ENCODE measurements at places on chromosomes 7 and 10. TPM values are rescaled to one million over a fixed set of nuclear protein-coding genes. Genes with fewer than 3 reads are reported as not detected.
A peak's percentile ranks its signal among the peaks of the same experiment; 100 is the strongest.

GRCh38 chr7:105452085-105452484 lies 63.4 kb upstream of the SRPK2 start:
- H3K4me1 ChIP-seq, result no peaks in the 10 kb centered on the region
- no peak overlapping the region for H3K4me3 ChIP-seq
- H3K27ac ChIP-seq, result no peak overlapping the region
- H3K27me3 ChIP-seq, result no peaks in the 10 kb centered on the region
- no peak for DNase-seq

GRCh38 chr7:135188298-135188984 lies 17.9 kb upstream of the CYREN start:
- DNase-seq, result no peak
- H3K27ac ChIP-seq, result no peak overlapping the region
- no peaks in the 10 kb centered on the region for H3K4me1 ChIP-seq
- no peaks in the 10 kb centered on the region for H3K27me3 ChIP-seq
- no peak overlapping the region for H3K4me3 ChIP-seq
- peaks cover 43% of the 10 kb centered on the region for H3K36me3 ChIP-seq

DNA sequence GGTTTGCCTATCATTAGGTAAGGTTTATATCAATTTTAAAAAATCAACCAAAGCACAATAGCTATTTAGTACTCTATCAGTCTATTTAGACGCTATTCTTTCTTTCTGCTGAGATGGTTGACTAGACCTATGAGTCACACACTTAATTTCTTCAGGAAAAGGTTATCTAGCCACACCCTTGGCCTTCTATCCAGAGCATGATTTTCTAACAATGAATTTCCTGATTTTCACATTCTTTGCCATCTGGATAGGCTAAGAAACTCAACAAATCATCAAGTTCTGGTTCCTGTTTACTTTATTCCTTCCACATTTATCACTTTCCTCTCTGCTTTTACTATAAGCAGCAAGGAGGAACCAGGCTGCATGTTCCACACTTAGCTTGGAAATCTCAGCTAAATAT lies 8.1 kb downstream of the PRPS1L1 start:
- H3K27ac ChIP-seq, result no peak overlapping the region
- no peaks in the 10 kb centered on the region for H3K36me3 ChIP-seq

DNA sequence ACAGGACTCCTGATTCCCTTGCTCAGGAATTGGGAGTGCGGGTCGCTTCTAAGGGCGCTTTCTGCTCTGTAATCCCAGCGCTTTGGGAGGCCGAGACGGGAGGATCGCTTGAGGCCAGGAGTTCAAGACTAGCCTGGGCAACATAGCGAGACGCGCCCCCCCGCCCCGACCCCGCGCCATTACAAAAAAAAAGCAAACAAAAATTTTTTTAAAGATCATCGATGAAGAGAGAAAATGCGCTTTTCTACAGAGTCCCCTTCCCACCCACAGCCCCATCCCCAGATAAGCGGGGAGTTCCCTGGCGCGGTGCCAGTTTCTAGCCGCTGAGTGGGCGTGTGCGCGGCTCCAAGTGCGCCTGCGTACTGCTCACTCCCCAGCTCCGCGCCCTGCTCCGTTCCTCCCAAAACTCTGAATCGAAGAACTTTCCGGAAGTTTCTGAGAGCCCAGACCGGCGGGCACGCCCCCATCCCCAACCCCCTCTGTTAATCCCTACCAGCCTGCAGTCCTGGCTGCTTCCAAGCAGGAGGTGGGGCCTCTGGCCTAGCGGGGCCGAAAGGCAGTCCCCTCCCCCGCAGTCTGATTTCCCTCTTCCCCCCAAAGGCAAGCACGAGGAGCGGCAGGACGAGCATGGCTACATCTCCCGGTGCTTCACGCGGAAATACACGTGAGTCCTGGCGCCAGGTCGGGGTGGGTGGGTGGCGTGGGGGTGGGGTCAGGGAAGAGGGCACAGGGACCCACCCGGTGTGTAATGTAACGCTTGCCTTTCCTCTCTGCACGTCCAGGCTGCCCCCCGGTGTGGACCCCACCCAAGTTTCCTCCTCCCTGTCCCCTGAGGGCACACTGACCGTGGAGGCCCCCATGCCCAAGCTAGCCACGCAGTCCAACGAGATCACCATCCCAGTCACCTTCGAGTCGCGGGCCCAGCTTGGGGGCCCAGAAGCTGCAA lies 1.0 kb downstream of the HSPB1 start:
- H3K4me3 ChIP-seq, result peak overlapping the region; percentile 99
- peaks cover 48% of the 10 kb centered on the region for H3K4me1 ChIP-seq
- peak; percentile 89 for DNase-seq
- peaks cover 11% of the 10 kb centered on the region for H3K36me3 ChIP-seq

DNA sequence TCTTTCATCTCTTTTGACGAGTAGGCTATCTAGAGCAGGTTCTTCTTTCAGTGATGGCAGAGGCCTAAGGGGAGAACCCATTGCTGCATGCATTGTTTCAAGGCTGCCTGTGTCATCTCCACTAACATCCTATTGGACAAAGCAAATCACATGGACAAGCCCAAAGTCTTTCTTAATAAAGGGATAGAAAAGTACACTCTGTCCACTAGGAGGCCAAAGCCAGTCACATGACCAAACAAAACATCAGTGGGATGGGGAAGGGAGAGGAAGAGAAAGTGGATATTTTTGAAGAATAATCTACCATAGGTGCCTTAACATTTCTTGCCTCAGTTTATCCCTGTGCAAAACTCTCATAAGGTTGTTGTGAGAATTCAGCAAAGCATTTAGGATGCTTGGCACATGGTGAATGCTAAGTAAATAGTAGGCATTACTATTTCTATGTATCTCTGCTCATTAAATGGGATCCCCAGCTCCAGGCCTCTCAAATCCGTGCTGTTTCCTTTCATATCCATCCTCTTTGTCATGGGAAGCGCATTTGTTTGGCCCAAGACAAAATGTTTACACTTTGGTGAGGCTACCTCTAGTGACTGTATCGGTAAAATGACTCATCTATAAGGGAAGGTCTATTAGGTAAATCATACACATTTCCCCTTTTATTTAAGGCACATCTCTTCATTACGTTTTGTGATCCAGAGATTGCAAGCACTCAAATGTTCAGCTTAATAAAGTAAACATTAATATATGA lies 16.7 kb upstream of the CADPS2 start:
- no peak for DNase-seq
- H3K36me3 ChIP-seq, result no peaks in the 10 kb centered on the region

DNA sequence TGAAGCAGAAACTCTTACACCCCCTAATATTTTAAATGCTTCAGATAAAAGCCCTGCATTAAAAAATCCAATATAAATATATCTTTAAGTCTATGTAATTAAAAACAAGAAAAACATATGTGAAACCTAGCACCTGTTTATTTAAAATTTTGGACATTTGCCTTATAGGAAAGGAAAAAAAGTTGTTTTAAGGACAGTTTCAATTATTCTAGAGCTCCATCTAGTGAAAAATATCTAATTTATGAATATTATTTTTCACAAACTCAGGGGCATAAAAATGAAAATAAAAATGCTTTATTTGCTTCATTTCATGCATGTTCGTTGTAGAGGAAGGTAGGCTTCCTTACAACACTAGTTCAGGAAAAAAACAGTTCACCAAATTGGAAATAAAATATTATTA lies 26.1 kb downstream of the ENKUR start:
- H3K27me3 ChIP-seq, result no peaks in the 10 kb centered on the region
- no peak overlapping the region for H3K4me3 ChIP-seq
- H3K27ac ChIP-seq, result no peak overlapping the region
- H3K36me3 ChIP-seq, result no peaks in the 10 kb centered on the region

- no peaks in the 10 kb centered on the region for H3K27me3 ChIP-seq
- no peaks in the 10 kb centered on the region for H3K4me1 ChIP-seq
- no peak overlapping the region for H3K27ac ChIP-seq
- H3K4me3 ChIP-seq, result no peak overlapping the region
These were observed 52.6 kb downstream of the FGFBP3 start for GRCh38 chr10:91856637-91857036.

DNA sequence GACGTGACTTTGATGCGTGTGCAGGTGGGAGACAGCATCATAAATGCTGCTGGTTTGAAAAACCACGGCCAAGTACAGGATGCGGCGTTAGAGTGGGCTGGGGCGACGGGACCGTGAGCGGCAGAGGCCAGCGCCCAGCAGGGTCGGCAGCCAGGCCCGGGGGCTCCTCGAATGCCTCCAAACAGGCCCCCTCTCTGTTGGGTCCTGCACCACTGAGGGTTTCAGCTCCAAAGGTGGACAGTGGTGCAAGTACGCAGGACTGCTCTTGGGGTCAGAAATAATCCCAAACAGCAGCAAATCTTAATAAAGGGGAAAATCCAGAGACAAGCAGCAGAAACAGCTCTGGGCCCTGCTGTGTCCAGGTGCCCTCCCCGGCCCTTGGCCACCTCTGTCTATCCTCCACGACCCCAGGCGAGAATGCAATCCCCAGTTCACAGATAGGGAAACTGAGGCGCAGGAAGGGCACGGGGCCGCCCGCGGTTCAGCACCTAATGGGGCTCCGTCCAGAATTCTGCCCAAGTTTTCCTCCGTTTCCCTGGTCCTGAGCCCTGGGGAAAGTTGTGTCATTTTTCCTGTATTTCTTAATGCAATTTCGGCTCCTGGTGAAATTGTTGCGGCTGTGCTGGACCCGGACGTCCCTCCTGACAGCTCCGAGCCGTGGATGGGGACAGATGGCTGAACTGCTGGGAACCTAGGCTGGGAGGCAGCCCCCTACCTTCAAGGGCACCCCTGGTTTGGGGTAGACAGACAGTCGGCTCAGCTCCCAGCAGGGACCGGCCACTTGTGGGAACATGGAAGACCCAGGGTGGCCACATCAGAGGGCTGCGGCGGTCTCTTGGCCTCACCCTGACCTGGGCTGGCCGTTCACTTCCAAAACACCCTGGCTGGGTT lies 97.4 kb downstream of the FOXL3 start:
- no peaks in the 10 kb centered on the region for H3K4me1 ChIP-seq
- H3K4me3 ChIP-seq, result no peak overlapping the region
- no peak overlapping the region for H3K27ac ChIP-seq
- H3K36me3 ChIP-seq, result no peaks in the 10 kb centered on the region

DNA sequence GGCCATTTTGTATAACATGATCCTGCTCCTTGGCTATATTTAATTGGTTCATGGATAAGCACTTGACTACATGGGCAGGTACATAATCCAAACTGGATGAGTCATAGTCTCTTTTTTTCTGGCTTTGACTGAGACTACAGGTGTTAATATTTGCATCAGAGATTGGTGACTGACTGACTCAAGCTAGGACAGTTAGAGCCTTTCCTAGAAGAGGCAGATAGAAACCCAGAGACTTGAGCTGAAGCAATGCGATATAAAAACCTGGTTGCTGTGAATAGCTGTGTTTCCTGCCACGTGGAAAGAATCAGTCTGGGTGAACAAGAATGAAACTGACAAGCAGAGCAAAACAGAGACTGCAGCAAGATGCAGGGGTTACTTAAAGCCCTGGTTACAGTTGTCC lies 81.0 kb downstream of the SAMD9 start:
- no peaks in the 10 kb centered on the region for H3K27me3 ChIP-seq
- no peaks in the 10 kb centered on the region for H3K4me1 ChIP-seq
- no peak for DNase-seq

- no peaks in the 10 kb centered on the region for H3K27me3 ChIP-seq
These were observed 436.2 kb upstream of the IGFBP3 start for GRCh38 chr7:46357290-46357689.

DNA sequence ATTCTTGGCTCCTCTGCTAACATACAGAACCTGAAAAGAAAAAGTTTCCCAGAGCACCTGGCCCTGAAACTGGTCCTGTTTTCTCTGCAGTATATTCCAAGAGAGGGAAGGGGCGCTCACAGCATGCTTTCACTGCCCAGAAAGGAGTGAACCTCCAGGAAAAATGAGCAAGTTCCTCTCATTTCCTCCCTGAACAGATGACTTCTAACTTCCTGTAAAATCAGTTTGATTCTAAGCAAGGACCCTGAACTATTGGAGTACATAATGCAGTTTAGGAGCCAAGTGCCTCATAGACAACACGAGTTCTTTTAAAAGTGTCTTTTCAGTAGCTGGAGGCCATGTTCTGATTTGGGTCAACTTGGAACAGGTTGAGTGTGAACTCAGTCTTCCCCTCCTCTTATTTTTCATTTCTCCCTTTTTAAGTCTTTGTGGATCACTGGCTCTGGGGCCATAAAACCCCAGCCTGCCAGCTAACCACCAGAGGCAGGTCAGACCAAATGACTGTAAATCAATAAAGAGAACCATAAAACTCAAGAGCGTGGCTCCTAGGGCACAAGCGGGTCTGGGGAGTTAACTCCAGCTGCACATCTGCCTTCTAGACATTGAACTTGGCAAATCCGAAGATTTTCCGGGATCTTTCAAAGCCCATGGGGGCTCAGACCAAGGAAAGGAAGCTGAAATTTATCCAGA lies 5.9 kb upstream of the LRRC18 start:
- no peaks in the 10 kb centered on the region for H3K4me1 ChIP-seq
- no peaks in the 10 kb centered on the region for H3K27me3 ChIP-seq
- DNase-seq, result no peak

- H3K27ac ChIP-seq, result no peak overlapping the region
- H3K4me1 ChIP-seq, result no peaks in the 10 kb centered on the region
- H3K36me3 ChIP-seq, result no peaks in the 10 kb centered on the region
- no peak overlapping the region for H3K4me3 ChIP-seq
These were observed 103.5 kb downstream of the RAB18 start for GRCh38 chr10:27607591-27607990.

DNA sequence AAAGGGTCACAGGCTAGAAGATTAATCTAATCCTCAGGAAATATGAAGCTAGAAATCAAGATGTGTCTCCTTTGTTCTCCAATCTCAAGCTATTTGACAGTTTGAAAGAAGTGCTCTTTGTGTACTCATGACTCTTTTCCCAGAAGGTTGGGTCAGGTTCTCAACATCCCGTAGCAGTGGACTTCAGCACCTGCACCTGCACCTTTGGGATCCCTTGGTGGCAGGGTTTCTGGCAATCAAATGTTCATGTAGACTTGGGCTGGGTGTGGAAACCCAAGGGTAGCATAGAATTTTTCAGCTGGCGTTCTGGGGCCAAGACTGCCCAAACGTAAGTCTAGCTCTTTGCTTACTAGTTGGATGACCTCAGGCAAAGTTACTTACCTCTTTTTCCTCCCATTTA lies 134.4 kb downstream of the ADRA2A start:
- DNase-seq, result no peak
- H3K36me3 ChIP-seq, result no peaks in the 10 kb centered on the region
- no peaks in the 10 kb centered on the region for H3K4me1 ChIP-seq
- H3K27ac ChIP-seq, result no peak overlapping the region
- H3K27me3 ChIP-seq, result peaks cover 7% of the 10 kb centered on the region
- no peak overlapping the region for H3K4me3 ChIP-seq

- DNase-seq, result no peak
- no peaks in the 10 kb centered on the region for H3K4me1 ChIP-seq
- no peak overlapping the region for H3K27ac ChIP-seq
- H3K27me3 ChIP-seq, result no peaks in the 10 kb centered on the region
These were observed 15.5 kb downstream of the ZNF488 start for GRCh38 chr10:47368431-47369180.

Gene GIMAP6
- total RNA-seq, result 42.9 TPM

Gene AKR1C8
- total RNA-seq, result 0.39 TPM

Gene CHRM2
- 91.6 TPM for total RNA-seq
